ENCODE measurements at places on chromosomes 3 and 15. TPM values are rescaled to one million over a fixed set of nuclear protein-coding genes. Genes with fewer than 3 reads are reported as not detected.
A peak's percentile ranks its signal among the peaks of the same experiment; 100 is the strongest.

- DNase-seq: no peak
Measured at GRCh38 chr3:96466441-96466840, 348.0 kb upstream of the EPHA6 start.

DNA sequence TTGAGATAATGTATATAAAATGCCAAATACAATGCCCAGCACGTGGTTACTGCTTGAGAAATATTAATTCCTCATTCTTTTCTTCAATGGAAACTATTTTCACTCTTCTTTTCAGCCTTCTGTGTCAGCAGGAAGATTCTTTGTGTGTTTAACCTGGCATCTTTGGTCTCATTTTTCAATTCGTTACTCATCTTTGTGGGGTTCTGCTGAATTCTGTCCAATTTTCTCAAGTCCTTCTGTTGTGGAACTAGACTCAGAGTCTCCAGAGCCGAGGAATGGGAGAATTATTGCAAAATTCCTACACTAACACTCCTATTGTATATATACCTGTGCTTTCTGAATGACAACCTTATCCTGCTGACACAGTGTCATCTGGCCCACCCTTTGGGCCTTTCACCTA is 96.8 kb upstream of the RGMA start:
- no peak for DNase-seq

DNA sequence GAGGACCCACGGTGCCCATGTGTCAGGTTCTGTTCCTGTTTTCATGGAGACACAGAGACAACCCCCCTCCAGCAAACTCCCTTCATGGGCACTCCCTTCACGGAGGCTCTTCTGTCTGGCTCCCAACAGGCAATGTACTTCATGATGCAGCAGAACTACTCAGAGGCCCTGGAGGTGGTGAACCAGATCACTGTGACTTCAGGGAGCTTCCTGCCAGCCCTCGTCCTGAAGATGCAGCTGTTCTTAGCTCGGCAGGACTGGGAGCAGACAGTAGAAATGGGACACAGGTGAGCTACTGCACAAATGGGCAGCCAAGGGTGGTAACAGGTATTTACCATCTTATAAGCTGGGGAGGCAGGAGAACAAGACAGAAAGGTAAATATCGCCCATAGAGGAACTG is 7.0 kb downstream of the TTC21A start:
- DNase-seq: no peak

- DNase-seq: no peak
Measured at GRCh38 chr15:62857411-62857853, 185.1 kb upstream of the TPM1 start.

- DNase-seq: no peak
Measured at GRCh38 chr15:52150871-52151270, 38.3 kb upstream of the BCL2L10 start.

DNA sequence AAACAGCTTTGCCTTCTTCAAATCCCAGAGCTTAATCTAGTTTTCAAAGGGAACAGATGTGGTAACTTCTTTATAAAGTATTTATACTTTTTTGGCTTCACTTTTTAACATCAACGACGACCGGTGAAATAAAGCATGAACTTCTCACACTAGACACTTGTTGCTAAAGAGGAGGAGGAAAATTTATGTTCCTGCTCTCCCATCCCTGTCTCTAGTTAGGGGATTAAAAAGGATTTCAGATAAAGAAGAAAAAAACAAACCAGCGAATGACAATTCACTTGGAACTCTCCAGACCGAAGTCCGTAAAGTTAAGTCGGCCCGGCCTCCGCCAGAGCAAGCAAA is 672 bp downstream of the NEDD4 start:
- no peak for DNase-seq

- DNase-seq: no peak
Measured at GRCh38 chr3:25784971-25785370, 1.7 kb upstream of the NGLY1 start.

GRCh38 chr15:87369269-87369668 is 887.3 kb downstream of the NTRK3 start:
- no peak for DNase-seq

GRCh38 chr15:48427479-48427878 is 96.2 kb downstream of the DUT start:
- DNase-seq: no peak

DNA sequence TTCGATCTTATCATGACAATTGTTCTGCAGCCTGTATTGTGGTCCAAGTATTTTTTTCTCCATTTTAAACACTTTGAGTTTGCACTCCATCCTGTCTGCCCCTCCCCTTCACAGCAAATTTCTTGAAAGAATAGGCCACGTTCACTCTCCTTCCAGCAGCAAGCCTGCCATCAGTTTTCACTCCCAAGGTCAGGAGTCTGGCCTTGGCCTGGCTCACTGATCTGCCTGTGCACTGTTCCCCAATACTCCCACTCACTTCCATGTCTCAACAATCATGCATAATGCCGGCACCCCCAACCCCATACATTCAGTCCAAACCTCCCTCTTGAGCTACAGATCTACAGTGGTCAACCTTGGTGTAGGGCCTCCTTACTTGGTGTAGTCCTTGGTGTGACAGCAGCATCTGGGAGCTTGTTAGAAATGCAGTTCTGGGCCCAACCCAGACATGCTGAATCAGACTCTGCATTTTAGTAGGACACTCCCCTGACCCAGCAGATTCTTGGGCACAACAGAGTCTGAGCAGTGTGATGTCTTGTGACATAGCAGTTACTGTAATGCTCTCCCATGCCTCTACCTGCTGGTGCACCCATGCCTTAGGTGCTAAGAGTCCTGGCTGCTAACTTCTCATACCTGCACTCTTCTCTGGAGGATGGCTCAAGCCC is 58.3 kb upstream of the XCR1 start:
- DNase-seq: no peak

- no peak for DNase-seq
Measured at GRCh38 chr3:36926292-36926897, 18.5 kb downstream of the TRANK1 start.

DNA sequence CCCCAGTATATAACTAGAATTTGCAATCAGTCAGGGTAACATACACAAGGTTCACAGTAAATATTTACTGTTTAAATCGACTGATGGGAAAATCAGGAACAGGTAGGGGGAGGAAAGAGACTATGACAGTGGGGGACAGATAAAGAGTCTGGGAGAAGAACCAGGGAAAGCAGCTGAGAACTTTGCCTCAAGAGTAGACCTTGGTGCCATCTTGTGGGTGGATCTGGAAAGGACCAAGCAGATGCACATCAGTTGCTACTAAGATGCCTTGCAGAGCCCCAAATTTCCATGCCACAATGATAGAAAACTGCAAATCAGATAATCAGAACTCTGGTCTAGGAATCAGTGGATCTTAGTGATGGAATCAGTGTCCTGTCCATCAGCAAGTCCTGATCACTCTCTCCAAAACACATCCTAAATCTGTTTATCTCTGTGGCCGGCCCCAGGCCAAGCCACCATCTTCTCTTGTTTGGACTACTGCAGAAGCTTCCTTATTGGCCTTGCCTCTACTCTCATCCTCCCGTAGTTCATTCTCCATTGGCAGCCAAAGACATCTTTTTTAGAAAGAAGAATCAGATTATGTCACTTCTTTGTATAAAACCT is 62.7 kb downstream of the PDE8A start:
- peak; percentile 77 for DNase-seq

DNA sequence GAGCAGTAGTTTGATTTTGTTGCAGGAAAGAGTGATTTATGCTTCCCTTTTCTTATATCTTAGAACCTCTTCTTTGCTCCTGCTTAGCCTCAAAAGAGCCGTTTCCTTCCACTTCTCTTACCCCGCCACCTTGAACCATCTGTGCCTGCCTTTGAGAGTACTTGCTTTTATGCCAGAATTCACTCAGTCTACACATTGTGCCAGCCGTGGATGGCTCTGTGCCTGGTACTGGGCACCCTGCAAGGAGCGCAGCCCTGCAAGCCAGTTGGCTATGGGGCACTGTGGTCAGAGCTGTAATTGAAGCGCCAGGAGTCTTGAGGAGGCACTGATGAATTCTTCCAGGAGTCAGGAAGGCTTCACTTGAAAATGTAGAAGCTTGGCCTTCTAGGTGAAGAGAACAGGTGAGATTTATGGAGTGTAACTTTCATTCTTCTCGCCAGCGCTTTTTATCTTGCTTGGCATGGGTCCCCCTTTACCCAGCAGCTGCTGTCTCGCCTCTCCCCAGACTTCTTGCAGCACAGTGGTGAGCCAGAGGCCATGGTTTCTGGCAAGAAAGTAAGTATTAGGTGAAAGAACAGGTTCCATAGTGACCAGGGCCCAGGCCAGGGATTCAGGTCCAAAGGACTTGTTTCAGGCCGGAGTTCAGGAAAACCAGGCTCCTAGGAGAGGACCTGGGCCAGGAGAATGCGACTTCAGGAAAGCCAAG is 4.9 kb downstream of the TMED3 start:
- no peak for DNase-seq

GRCh38 chr15:94404733-94405283 is 173.4 kb downstream of the MCTP2 start:
- no peak for DNase-seq

GRCh38 chr15:61084472-61084871 is 144.6 kb downstream of the RORA start:
- DNase-seq: no peak

The CAMP gene
- 2.0 TPM for total RNA-seq

The MORC1 gene
- total RNA-seq: not detected

The FGD5 gene
- total RNA-seq: 57.4 TPM

The UQCC5 gene
- total RNA-seq: 16.0 TPM

The HES1 gene
- total RNA-seq: 87.1 TPM

All from sciatic nerve (tissue), 2 donors.